Activated CD8-positive, alpha-beta T cell treated with anti-CD3 and anti-CD28 coated beads, Interleukin-2, amount 10 ng/mL, durations not matched to agents 7 days and 5 days (primary cell): ENCODE measurements at places on chromosomes 13 and 19. TPM values are rescaled to one million over a fixed set of nuclear protein-coding genes. Genes with fewer than 3 reads are reported as not detected.

- no peak for DNase-seq
These were observed 275.3 kb downstream of the COG6 start for GRCh38 chr13:39930544-39931444.

DNA sequence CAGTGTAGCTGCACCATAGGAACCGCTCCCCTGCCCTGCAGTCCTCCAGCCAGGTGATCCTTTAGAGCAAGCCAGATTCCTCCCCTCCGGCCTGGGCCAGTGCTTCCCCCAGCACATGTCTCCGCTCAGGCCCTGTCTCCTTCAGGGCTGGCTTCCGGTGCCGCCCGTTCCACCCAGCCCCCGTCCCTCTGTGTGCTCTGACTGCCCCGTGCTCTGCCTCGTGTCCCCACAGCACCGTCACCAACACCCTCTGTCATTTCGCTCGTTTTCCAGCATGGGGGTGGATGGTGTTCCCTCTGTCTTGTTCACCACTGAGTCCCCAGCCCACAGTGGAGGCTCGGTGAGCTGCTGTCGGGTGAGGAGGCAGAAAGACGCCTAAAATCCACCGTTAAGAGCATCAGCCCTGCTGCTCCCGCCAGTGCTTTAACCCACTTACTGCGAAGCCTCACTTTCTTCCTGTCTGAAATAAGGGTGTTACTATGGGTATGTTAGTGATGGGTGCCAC is 54.5 kb downstream of the TSSK6 start:
- peak; percentile 80 for DNase-seq

DNA sequence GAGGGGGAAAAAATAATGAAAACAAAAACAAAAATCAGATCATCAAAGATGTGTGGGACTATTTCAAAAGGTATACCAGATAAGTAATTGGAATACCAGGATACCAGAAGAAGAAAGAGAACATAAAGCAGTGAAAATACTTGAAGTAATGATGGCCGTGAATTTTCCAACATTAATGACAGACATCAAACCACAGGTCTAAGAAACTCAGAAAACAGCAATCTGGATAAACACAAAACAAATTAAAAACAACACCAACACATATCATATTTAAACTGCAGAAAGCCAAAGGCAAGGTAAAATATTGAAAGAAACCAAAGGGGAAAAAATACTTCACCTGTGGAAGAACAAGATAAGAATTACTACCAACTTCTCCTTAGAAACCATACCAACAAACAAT is 24.2 kb upstream of the UFM1 start:
- DNase-seq: no peak

GRCh38 chr19:45142726-45143110 is 18.1 kb downstream of the NKPD1 start:
- DNase-seq: no peak

IGFL2 gene
- not detected for total RNA-seq

MBD3L3 gene
- not detected for total RNA-seq

GIPR gene
- 9.2 TPM for total RNA-seq
